Activated naive CD4-positive, alpha-beta T cell (primary cell): ENCODE measurements at places on chromosomes 2 and 18.

GRCh38 chr2:203988500-203989260, 52.1 kb downstream of the ICOS start:
- no peak for DNase-seq

- DNase-seq, result no peak
Observed at GRCh38 chr2:24822049-24822706, 29.0 kb downstream of the CENPO start.

- no peak for DNase-seq
Observed at GRCh38 chr2:84849271-84849952, 31.5 kb downstream of the TRABD2A start.

GRCh38 chr2:26424221-26424620, 22.5 kb downstream of the DRC1 start:
- no peak for DNase-seq

GRCh38 chr18:43571078-43571689, 293.9 kb upstream of the SYT4 start:
- DNase-seq, result no peak

DNA sequence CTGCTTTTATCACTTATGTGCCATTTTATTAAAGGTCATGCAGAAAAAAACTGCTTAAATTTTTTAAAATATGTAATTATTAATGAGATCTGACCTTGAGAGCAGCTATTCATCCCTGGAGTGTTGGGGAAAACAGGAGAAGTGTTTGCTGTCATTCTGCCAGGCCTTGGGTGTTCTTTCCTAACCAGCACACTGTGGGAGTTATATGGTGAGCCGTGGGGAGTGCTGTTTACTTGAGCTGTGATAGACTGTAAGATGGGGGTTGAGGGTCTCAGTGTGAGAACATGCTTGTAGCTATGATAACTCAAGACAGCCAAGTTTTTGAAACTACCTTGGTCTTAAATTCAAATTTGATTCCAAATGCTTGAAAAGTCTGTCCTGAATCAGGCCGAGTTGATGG, 101.3 kb upstream of the ARHGAP28 start:
- DNase-seq, result no peak

- no peak for DNase-seq
Observed at GRCh38 chr2:46562451-46562840, 83.1 kb downstream of the TMEM247 start.

DNA sequence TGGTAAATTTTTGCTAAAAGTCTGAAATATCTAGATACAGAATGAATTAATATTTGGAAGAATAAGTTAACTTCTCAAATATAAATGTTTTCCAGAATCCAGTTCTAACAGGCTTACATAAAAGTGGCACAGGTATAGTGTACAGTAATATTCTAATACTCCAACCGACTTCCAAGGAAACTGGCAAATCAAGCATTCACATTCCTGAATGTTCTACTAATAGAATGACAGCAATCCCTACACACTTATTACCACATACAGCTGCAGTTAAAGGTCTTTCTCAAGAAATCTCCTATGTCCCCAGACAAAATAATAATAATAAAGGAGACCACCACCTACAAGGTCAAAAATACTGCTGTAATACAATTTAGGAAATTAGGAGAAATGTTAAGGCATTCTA, 31.9 kb downstream of the TMEM131 start:
- no peak for DNase-seq

DNA sequence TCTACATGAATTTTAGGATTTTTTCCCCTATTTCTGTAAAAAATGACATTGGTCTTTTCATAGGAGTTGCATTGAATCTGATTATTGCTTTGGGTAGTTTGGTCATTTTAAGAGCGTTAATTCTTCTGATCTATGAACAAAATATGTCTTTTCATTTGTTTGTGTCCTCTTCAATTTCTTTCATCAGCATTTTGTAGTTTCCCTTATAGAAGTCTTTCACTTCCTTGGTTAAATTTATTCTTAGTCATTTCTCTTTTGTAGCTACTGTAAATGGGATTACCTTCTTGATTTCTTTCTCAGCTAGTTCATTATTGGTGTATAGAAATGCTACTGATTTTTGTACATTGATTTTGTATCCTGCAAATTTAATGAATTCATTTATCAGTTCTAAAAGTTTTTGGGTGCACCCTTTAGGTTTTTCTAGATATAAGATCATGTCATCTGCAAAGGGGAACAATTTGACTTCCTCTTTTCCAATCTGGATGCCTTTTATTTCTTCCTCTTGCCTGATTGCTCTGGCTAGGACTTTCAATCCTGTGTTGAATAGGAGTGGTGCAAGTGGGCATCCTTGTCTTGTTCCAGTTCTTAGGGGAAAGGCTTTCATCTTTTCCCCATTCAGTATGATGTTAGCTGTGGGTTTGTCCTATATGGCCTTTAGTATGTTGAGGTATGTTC, 36.6 kb upstream of the AAK1 start:
- DNase-seq, result no peak

GRCh38 chr18:46649071-46649862, 7.8 kb downstream of the LOXHD1 start:
- DNase-seq, result no peak
